Mucosa of gallbladder (tissue), 1 donor: ENCODE measurements at places on chromosomes 3 and 15. TPM values are rescaled to one million over a fixed set of nuclear protein-coding genes. Genes with fewer than 3 reads are reported as not detected.

ENTPD3 gene
- total RNA-seq = 0.86 TPM

MUSTN1 gene
- 4.7 TPM for total RNA-seq

MAP6D1 gene
- total RNA-seq = 1.1 TPM

EIF4G1 gene
- total RNA-seq = 330 TPM

GOLGA6L7 gene
- not detected for total RNA-seq

ZSCAN2 gene
- 15.3 TPM for total RNA-seq

CTXN2 gene
- 0.06 TPM for total RNA-seq

TP63 gene
- total RNA-seq = 0.06 TPM

SPSB4 gene
- 0.29 TPM for total RNA-seq

TRNT1 gene
- total RNA-seq = 22.0 TPM

LRCH3 gene
- 54.0 TPM for total RNA-seq

SERPINI2 gene
- total RNA-seq = 0.23 TPM

RLBP1 gene
- total RNA-seq = not detected
